ENCODE measurements at places on chromosomes 6 and 20.

DNA sequence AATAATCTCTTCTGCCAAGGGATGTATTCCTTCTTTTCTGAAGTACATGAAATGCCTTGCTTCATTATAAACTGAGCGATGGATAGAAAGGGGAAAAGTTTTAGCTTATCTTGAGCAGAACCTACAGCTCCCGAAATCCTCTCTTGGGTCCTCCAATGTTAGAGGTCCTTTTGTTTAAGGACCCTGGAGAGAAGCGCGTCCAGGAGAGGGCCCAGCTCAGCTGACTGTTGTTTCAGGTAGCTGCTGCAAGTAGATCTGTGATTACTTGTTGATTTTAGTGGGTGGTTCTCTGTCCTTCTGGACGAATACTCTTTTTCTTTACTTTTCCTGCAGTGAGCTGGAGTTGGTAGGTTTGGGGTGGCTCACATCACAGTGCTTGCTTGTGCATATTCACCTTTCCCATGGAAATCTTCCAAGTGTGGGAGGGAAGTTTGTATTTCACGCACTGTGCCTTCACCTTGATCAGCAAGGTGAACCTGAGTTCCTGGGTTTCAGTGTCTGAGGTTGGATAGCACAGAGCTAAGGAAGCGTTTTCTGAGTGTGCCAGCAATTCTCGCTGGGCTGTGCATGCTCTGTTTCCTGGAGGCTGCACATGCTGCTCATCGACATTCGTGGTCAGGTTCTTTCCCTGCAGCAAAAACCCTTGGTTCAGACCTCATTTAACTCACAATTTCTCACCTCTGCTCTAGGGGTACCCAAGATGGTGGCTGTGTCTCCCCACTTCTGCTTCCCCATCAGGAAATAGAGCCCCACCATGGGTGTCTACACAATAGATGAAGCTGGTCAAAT, 176.3 kb downstream of the JARID2 start:
- no peak for DNase-seq

GRCh38 chr6:117545161-117545595, 57.1 kb downstream of the GOPC start:
- no peak for DNase-seq

GRCh38 chr6:13194852-13195251, 133.5 kb downstream of the TBC1D7 start:
- no peak for DNase-seq

DNA sequence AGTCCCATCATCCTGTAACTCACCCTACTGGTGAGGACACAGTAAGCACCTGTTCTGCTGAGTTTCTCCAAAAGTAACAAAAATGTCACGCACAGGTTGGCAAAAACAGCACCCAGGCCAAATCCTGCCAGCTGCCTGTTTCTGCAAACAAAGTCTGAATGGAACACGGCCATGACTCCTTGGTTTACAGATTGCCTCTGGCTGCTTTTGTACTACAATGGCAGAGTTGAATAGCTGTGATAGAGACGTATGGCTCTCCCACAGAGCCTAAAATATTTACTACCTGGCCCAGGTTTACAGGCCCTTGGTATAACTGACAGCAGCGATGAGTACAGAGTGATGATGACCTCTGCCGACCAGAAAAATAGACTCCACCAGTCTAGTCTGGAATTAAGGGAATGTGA, 52.6 kb downstream of the CNKSR3 start:
- no peak for DNase-seq

DNA sequence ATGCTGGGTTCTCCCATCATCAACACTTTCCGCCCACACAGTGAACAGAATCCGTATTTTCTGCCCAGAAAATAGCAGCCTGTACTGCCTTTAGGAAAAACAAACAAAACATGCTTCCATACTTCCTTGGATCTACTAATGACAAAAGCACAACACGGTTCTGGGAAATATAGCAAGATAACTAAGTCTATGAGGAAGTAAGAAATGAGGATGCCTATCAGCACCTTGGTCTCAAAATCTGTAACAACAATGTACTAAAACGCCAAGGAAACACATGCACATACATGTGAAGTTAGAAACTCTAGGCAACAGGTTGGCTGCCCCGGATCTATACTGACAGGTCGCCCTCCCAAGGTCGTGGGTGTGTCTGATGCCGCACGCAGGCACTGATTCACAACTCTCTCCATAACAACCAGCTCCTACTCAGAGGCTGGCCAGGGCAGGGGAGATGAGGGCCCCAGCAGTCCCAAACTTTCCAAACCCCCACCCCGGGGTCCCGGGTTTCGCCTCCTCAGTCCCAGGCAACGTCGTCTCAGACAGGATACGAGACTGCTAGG, 710 bp downstream of the BTBD9 start:
- no peak for DNase-seq

GRCh38 chr6:23522792-23523547, 603.0 kb upstream of the NRSN1 start:
- no peak for DNase-seq
